ENCODE measurements at places on chromosomes 7 and 10. TPM values are rescaled to one million over a fixed set of nuclear protein-coding genes. Genes with fewer than 3 reads are reported as not detected.
A peak's percentile ranks its signal among the peaks of the same experiment; 100 is the strongest.

- DNase-seq: no peak
Measured at GRCh38 chr10:33042565-33042964, 84.5 kb upstream of the ITGB1 start.

DNA sequence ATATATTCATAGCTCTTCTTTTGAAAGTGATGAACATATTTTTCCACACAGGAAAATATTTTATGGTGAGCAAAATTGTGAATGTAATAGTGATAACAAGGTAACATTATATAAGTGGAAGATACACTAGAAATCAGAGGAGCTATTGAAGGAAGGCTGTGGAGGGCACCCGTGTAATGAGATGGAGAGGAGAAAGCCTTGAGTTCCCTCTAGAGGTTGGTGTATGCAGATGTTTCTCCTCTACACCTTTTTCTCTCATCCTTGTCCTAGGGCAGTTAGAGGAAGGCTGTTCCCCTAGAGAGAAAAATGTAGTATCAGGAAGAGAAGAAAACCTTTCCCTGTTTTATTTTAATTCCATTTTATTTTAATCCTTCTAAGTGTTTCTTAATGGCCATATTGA, 54.6 kb upstream of the NRG3 start:
- DNase-seq: peak; percentile 38

GRCh38 chr7:47937065-47937687, 11.1 kb downstream of the PKD1L1 start:
- no peak for DNase-seq

GRCh38 chr7:17230099-17230807, 68.2 kb upstream of the AHR start:
- DNase-seq: no peak

- DNase-seq: no peak
Measured at GRCh38 chr10:102438374-102438773, 6.0 kb upstream of the CUEDC2 start.

DNA sequence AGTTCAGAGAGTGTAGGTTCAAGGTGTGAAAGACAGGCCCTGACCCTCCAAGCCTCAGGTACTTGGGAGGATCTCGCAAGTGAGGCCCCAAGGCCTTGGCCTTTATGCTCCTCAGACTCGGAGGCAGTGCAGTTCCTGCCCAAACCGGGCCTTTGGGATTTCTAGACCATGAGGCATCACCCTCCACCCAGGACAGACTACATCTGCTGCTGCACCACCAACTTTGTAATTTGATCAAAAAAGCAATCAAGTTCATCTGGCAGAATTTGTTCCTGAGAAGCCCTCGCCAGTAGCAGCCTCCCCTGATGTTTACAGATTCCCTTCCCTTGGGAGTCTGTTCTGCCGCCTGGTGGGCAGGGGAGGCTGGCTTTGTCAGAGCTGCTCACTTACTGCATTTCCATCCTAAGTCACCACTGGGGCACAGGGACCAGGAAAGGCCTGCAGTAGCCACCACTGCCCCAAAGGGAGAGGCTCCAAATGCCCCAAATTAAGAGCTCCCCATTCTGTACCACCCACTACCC, 2.1 kb downstream of the CAMK2G start:
- DNase-seq: no peak

The YAE1 gene
- 37.6 TPM for total RNA-seq
